ENCODE measurements at places on chromosomes 2 and 18.

DNA sequence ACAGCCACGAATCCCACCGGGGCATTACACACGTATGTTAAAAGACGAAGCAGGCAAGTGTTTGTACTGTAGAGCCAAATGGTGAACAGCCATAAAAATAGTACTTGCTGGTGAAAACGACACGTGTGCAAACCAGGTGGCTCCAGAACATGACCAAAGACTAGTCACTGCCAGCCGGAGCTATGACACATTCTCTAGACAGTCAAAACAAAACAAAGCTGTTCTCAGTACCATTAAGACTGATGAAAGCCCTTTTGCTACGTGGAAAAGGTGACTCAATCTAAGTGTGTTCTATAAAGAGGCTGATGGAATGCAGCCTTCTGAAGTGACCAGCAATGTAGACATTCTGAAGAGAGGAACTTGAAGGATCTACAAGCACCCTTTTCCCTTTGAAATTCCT, 367.7 kb upstream of the NETO1 start:
- no peak for DNase-seq

GRCh38 chr2:89829828-89830227, 1138.4 kb downstream of the RPIA start:
- no peak for DNase-seq

- DNase-seq, result no peak
Measured at GRCh38 chr18:5122272-5122671, 74.8 kb downstream of the AKAIN1 start.

- DNase-seq, result no peak
Measured at GRCh38 chr18:58779529-58779928, 85.1 kb upstream of the ZNF532 start.

All from pulmonary artery endothelial cell (primary cell).